ENCODE measurements at places on chromosomes 16 and 17.
A peak's percentile ranks its signal among the peaks of the same experiment; 100 is the strongest.

DNA sequence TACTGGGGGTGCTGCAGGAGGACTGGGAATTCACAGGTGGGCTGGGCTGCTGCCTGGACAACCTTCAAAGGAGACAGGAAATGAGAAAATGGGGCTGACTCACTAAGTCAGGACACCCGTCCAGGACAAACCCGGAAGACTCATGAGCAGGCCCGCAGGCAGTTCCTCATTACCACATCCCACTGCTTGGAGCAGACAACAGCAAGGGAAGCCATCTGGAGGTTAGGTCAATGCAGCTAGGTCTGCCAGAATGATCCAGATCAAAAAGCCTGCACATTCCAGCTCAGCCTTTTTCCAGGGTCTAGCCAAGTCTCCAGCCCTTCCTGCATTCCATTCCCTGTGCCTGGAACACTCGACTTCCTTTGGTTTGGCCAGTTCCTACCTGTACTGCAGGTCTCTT lies 536.5 kb upstream of the CDH11 start:
- no peak for DNase-seq

- DNase-seq, result no peak
These were observed 727 bp upstream of the TENT4B start for GRCh38 chr16:50152351-50152806.

DNA sequence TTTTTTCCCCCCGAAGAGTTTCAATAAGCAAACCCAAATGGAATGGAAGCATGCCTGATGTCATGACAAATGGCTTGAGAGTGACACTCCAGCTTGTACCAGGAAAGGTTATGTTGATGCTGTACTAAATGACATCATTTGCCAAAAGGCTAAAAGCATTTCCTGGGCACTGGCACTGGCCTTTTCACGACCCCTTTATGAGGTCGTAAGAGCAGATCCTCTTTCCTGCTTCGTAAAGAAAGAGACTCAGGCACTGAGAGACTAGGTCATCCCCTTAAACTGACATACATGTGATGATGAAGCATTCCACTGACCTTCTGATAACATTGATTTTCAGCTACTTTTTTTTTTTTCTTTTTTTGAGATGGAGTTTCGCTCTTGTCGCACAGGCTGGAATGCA lies 30.5 kb downstream of the CEP295NL start:
- DNase-seq, result no peak

- no peak for DNase-seq
These were observed 51.9 kb upstream of the CACNG3 start for GRCh38 chr16:24204150-24204665.

DNA sequence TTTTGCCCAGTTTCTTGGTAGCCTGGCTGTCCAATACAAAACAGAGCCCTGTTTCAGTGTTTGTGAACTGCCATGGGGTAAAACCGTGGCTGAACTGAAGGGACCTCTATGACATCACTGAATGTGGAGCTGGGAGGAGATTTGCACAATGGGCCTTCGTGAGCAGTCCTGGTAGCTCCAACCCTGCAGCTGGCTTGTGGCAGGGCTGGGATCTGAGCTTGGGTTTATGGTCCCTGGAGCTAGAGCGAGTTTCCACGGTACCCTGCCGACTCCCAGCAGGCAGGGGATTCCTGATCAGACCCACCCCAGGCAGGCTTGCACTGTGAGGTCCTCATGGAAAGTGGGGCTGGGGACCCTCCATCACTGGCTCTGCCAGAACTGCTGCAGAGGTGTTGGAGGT lies 247.0 kb downstream of the GSG1L start:
- no peak for DNase-seq

GRCh38 chr17:54348234-54348633 lies 525.5 kb downstream of the KIF2B start:
- no peak for DNase-seq

DNA sequence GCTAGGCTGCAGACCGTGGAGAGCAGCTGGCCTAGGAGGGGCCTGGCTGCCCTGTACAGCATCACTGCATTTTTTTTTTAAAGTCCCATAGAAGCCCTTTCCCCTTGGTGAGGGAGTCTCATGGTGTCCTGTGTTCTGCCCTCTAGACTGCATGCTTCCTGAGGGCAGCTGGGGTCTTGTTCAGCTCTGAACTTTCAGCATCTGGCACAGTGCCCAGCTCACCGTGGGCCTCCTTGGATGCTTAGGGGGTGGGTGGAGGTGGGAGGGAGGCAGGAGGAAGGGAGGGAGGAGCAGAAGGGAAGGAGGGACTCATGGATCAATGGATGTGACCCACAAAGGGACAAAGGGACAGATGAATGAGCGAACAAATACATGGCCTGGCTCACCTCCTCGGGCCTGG lies 63.4 kb upstream of the TMEM97 start:
- no peak for DNase-seq

DNA sequence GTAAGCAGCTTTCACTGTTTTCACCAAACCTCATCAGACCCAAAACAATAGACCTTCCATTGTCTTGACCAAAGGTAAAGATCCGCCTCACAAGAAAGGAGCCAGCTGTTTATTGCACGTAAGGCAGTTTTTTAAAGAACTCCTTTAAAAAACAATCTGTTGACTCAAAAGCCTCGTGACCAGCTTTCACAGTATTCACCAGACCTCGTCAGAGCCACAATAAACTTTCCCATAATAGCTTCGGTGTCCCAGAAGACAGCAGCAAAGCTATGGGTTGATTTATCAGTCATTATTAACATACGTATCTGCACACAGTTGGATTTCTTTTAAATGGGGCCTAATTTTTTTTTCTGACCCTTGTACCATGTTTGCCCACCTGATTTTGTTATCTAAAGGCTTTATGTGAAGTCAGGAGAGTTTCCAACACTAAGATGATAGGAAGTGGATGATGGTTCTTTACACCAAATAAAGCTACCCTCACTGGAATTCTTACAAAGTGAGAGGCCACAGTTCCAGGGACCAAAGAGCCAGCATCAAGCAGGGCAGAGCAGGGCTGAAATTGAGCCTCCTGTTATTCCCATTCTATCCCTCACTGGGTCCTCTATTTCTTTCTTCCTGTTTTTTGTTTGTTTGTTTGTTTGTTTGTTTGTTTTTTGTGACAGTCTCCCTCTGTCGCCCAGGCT lies 17.6 kb upstream of the HELZ start:
- DNase-seq, result no peak

DNA sequence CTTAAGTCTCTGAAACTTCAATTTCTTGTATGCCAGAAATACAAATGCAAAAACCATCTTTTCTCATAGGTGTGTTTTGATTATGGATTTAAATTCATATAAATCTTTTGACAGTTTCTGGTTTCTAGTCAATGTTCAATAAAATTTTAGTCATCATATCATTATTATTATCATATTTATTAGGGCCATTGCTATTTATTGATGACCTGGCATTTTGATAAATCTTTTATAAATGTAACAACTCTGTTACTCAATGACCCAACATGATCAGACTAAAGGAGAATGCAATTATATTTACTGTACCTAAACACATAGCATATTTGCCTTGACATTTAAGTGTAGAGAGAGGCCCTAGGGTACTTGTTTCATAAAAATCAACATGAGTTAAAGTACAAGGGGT lies 320.8 kb downstream of the CDH8 start:
- no peak for DNase-seq

GRCh38 chr17:64585146-64585545 lies 77.0 kb downstream of the SMURF2 start:
- DNase-seq, result no peak

- no peak for DNase-seq
These were observed 4.1 kb downstream of the ICAM2 start for GRCh38 chr17:64016231-64016784.

DNA sequence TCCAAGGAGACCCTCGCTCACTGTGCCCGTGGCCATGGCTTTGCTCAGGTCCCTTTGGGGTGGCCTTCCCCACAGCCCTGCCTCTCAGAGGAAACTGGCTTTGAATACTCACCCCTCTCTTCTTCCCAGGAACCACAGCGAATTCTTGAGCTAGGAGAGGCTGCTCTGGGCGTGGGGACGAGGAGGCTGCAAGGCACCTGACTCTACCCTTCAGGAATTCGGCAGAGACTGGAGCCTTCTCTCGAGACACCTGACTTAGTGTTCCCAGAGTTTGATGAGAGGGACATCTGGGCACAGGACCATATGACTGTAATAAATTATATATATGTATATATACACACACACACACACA lies 6.2 kb downstream of the LLGL2 start:
- DNase-seq, result peak; percentile 92

DNA sequence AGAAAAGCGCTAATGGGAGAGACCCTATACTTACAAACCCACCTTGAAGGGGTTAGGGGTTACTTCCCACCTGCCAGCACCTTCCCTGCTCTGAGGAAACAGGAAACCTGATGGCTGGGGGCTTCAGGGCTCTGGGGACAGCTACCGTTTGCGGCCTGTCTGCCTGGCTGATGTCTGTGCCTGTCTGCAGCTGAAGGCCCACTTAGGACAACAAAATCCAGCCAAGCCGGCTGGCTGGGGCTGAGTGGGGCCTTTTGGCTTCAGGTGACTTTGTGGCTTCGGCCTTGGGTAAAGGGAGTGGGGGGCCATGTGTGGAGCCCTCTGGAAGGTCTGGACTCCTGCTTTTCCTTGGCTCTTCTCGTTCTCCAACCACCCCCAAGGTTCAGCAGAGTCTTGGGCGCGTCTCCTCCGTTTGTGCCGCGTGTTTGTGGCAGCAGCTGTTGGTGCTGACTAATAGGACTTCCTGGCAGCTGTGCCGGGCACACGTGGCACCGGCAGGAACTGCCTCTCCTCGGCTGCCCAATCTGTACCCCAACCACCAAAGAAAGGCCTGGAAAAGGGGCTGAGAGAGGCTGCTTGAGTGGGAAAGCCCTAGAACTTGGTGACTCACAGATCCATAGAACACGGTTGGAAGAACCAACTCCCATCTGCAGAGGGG lies 186.7 kb downstream of the MSI2 start:
- DNase-seq, result no peak

DNA sequence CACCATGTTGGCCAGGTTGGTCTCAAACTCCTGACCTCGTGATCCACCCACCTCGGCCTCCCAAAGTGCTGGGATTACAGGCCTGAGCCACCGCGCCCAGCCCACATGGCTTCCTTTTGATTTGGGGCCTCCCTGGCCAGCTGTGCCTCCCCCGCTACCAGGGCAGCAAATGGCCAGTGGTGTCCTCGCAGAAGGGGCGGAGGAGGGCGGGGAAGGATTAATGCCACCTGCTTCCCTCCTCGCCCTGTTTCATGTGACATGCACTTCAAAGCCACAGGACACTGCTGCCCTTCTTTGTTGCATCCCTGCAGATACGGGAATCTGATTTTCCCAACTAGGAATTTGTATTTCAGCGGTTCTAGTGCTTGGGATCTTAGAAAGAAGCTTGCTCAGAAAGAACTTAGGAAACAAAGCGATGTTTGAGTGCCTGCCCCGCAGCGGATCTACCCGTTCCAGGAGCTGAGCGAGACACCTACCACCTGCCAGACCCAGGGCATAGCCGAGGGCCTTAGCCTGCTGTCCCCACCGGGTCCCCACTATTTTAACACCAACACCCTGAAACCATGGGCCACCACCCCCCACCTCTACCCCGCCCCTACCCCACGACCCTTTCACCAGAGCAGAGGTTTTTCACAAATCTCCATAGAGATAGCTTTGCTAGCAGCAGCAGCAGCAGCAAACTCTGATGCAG lies 37.7 kb upstream of the CCDC182 start:
- DNase-seq, result no peak

- DNase-seq, result no peak
These were observed 30.1 kb upstream of the MTSS2 start for GRCh38 chr16:70715860-70716357.

GRCh38 chr16:2096853-2097595 lies 38.7 kb downstream of the PKD1 start:
- peak; percentile 31 for DNase-seq

GRCh38 chr17:68403122-68403521 lies 54.2 kb downstream of the WIPI1 start:
- DNase-seq, result no peak

DNA sequence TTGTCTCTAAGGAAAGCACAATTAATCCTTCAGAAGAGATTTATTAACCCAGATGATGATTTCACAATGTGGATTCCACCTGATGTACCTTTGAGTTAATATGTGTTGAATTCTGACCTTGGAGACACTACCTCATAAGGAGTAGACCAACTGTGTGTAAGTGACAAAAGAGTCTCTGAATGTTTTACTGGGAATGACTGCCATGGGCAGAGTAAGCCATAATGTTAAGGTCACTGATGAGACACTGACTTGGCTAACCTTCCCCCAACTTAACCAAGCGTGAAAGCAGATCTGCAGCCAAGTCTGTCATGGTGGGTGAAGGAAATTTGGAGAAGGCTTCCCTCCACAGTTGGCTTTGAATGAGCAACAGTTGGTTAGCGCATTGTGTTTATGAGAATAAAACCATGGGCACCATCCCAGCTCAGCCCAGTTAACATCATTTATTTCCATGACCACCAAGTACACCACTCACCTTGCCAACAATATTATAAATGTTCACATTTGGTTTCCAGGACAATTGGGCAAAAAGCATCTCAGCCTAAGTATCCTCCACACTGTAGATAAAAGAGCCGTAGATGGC lies 618.5 kb downstream of the KCNJ2 start:
- DNase-seq, result no peak

DNA sequence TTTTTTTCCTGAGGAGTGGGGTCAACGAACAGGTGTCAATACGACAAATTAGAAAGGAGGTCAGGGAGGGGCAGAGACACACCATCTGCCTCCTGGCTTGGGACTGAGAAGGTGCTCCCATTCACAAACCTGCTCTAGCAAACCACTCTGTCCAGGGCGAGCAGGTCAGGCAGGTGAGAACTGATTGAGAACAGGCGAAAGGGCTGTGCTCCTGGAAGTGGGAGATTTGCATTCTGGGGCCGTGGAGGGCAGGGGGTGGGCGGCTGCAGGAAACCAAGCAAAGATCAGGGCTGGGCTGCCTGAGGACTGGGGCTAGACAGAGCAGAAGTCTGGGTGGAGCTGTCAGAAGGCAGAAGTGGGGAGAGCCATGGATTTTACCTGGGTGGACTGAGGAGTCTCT lies 98.9 kb upstream of the NLRP1 start:
- DNase-seq, result no peak

DNA sequence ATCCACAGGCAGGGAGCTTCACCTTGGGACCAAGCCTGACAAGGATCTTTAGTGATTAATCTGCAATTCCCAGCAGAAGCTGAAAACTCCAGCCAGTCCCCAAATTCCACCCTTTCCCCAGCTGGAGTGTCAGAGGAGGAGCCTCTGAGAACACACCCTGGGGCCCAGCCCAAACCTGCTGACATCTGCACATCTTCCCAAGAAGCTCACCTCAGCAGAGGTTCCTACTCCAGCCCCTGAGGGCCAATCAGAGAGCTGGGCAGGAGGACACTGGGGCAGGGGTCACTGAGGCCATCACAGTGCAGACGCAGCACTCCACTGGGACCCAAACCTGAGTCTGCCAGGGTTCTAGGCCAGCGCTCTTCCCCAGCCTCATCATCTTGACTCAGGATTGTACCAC lies 44.9 kb downstream of the CNGB1 start:
- DNase-seq, result no peak

- no peak for DNase-seq
These were observed 15.1 kb upstream of the RASD1 start for GRCh38 chr17:17511293-17511741.

GRCh38 chr16:31080035-31080629 lies 5.9 kb downstream of the ZNF646 start:
- no peak for DNase-seq

- no peak for DNase-seq
These were observed 21.7 kb downstream of the ATP2A1 start for GRCh38 chr16:28899882-28900590.

GRCh38 chr17:40027614-40028012 lies 12.4 kb downstream of the CSF3 start:
- no peak for DNase-seq

GRCh38 chr16:82996814-82997213 lies 370.0 kb downstream of the CDH13 start:
- DNase-seq, result no peak

- DNase-seq, result no peak
These were observed 56.5 kb downstream of the COPRS start for GRCh38 chr17:31802502-31802901.

Data from PC-9 (cell line).